ENCODE measurements at places on chromosomes 5 and 9.

- DNase-seq: no peak
Observed at GRCh38 chr5:175821790-175822211, 49.6 kb upstream of the CPLX2 start.

GRCh38 chr5:84589926-84590325 is 205.2 kb upstream of the EDIL3 start:
- DNase-seq: no peak

GRCh38 chr9:69155341-69156030 is 18.6 kb upstream of the TJP2 start:
- no peak for DNase-seq

DNA sequence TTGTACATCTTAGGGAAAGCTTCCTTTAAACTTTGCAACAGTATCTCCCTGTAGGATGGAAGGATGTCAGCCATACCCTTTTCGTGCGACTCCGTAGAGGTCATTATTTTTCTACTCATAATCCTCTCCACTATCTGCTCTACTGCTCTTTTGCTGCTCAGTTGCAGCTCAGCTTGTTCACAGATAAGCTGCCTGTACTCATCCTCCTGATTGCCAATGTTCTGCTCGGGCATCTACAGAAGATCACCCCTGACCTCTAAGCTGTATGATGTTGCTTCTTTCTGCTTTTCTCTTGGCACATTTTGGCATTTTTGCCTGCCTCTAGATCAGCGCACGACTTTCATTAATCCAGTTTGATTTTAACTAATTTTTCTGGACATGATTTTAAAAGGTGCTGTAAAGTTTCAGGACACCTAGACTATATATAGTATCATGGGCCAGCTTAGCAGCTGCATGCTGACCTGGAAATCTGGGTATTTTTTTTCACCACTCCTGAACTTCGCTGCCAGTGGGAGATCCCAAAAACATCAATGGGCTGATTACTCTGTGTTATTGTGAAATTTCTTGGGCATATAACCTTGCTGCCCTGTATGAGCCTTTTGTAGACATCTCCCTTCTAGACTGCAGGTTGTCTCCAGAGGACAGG is 131.2 kb upstream of the ZNF608 start:
- no peak for DNase-seq

- DNase-seq: no peak
Observed at GRCh38 chr5:43231977-43232376, 40.0 kb downstream of the NIM1K start.

GRCh38 chr9:101758304-101758930 is 20.0 kb upstream of the GRIN3A start:
- no peak for DNase-seq

DNA sequence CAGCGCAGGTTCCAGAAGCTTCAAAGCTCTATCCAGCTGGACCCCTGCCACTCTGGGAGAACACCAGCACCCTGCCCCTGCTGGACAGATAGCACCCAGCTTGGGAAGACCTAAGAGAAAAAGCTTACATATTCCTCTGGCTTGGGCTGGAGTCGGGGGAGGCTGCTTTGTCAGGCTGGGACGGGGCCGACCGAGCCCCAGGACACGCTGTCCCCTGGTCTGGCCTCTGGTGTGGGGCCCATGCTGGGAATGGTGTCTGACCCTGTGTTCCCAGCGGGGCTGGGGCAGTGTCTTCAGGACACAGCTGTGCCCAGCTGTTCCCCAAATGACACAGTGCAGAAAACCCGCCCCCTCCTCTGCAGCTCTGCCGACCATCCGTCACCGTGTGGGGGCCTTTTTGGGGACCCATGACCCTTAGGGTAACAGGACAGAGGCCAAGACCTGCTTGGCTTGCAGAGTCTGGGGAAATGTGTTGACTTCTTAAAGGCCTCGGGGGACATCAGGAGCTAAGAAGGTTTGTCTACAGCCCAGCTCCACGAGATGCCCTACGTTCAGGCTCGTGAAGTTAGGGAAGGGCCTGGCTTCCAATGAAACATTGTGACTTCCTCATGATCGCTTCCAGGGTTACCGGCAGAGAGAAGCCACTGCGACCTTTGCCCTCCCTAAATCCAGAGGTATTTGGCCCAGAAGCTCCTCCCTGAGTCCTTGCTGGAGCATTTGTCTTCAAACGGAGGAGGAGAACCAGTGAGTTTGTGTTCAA is 20.4 kb upstream of the SLC2A6 start:
- no peak for DNase-seq

DNA sequence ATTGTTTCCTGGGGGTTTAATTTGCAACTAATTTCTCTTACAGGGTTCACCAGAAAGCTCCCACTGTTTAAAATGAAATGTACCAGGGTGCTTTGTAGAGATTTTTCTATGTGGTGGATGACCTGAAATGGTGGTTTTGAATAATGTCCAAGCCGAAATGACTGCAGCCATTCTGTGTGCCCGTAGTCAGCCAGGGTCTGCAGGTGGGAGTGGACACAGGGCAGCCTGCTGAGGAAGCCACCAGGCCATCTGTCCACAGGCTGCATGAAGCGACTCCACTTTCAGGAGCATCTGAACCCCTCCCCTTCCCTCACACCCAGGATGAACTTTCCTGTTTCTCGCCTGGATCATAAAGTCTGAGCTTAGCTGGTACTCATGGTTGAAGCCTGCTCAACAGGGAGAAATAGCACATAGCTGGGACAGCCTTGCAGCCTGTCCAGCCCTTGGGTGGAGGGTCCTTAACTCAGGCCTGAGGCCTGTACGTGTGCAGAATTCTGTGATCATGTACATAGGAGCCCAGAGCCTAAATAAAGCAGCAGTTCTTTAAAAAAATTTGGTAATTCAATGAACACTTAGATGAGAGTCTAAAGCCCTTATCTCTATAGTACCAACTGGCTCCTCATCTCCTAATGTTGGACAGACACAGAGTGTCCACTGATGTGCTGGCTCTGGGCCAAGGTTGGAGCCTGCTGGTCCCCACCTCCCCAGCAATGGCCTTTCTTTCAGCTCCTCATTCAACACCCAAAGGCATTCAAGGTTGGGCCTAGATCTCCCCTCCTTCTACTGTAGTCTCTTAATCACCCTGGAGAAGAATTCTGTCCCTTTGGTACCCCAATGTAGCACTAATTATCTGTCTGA is 72.8 kb downstream of the SHB start:
- no peak for DNase-seq

DNA sequence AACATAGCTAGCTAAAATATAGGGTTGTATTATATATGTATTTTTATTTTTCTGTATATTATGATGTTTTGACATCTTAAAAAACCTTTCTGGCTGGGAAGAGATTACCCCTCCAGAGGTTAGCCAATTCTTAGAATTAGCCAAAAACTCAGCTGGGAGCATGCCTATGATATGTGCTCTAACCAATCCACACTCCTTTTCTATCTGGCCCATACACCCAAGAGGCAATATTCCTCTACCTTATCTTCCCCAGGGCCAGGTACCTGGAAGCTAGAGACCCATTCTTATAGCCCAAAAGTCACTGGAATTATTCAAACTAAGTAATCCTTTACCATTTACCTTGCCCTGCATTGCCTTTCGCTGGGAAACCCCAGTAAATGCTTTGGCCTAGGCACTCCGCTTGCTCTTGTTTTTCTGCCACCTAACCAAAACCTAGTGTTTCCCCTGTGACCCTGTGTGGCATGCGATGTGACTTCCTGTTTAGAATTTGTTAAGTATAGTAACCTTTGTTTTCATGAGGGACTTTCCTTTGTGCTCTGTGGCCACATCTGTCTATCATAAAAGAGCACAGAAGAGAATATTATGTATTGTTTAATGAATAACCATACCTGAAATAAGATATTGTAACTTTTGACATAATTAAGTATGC is 37.4 kb downstream of the CSNK1G3 start:
- peak; percentile 28 for DNase-seq

GRCh38 chr5:74056789-74057164 is 430.8 kb downstream of the ARHGEF28 start:
- no peak for DNase-seq

- no peak for DNase-seq
Observed at GRCh38 chr5:151295791-151296477, 7.6 kb downstream of the SLC36A3 start.

DNA sequence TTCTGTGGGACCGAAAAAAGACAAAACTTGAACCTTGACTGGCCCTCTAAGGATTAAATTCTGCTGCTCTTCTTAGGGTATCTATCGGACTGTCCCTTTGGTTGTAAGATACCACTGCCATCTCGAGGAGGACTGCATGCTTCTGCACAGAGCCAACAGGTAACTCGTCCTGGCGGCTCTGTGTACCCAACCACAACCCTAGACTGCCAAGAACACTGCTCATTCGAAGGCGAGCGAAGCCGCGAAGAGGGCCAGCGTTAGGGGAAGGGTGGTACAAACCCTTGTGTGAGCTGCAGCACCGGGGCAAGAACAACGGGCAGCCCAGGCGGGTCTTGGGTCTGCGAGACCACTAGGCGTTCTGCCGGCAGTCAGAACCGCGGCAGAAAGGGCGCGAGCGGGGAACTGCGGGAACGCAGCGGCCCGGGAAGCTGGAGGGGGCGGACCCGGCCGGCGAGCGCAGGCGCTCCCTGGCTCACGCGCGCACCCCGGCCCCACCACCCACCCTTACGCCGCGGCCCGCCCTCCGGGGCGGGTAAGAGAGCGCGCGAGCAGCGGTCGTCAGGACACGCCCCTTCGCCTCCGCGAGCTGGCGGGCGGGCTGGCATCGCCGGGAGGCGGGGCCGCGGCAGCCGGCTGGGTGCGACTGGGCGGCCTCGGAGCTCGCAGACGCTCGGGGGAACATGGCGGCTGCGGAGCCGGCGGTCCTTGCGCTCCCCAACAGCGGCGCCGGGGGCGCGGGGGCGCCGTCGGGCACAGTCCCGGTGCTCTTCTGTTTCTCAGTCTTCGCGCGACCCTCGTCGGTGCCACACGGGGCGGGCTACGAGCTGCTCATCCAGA is at the start of gene ISOC1:
Gene ISOC1, plus strand, starts transcription at position 663 of the 837 bp plus-strand sequence. Its CDS starts 18 bp downstream, at position 681.
- peak; percentile 71 for DNase-seq

DNA sequence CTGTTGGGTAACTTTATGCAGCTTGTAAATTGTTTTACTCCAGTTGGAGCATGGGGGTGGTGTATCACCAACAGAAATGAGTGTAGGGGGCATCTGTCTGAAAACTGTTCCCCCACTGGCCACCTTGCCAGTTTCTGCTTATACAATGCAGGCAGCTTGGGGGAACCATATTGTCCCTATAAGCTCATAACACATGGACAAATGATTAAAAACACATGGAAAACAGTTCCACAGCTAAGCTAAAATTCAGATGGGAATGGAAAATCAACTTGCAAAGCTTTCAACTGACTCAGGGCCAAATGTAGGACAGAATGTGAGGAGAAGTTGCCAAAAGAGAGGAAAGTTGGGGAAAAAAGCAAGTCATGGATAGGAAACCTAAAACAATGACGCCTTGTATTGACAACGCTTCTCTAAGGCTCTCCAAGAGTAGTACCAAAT is 7.9 kb upstream of the CER1 start:
- no peak for DNase-seq

DNA sequence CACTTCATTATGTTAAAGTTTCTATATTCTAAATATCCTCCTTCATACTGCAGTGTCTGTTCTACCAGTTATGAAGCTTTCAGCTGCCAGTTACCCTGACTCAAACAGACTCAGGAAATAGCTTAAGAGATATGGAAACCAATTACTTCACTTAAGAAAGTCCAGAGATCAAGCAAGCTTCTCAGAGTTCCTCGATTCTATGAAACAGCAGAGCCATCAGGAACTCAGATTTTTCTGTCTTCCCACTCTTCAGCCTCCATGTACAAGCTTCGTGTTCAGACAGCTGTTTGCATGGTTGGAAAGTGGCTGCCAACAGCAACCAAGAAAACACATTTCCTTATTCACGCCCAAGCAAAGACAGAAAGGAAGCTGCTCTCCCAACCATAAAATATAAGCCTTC is 216.1 kb downstream of the ACTL7B start:
- DNase-seq: no peak

DNA sequence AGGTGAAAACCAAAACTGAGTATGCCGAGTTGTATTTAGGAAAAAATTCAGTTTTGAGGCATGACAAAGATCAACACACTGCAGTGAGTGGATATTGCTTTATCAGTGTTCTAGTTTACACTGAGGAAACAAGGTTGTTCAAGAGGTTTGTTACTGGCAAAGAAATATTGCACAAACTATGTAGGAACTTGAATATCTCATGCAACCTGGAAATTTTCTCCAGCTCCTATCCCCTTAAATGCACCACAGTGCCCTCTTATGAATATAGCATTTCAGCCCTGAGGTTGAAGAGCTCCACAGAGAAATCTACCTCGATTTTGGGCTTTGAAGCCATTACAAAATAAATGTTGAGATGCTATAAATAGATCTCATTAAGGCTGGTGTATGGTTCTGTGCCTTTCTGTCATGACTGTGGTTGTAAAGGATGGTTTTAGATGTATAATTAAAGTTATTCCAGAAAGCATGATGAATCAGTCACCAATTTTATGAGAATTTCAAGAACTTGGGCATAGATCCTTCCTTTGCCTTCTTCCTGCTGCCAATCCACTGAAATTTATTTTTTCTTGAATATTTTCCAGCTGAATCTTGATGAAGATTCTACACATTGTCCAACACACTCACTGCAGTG is 159.3 kb downstream of the SPATA31D1 start:
- DNase-seq: no peak

GRCh38 chr9:106886111-106887046 is 23.4 kb downstream of the ZNF462 start:
- DNase-seq: no peak

- no peak for DNase-seq
Observed at GRCh38 chr5:45372629-45373028, 323.6 kb downstream of the HCN1 start.

Measured in activated CD8-positive, alpha-beta memory T cell treated with anti-CD3 and anti-CD28 coated beads for 1 hour (primary cell).